ENCODE measurements at places on chromosomes 7 and 10.

DNA sequence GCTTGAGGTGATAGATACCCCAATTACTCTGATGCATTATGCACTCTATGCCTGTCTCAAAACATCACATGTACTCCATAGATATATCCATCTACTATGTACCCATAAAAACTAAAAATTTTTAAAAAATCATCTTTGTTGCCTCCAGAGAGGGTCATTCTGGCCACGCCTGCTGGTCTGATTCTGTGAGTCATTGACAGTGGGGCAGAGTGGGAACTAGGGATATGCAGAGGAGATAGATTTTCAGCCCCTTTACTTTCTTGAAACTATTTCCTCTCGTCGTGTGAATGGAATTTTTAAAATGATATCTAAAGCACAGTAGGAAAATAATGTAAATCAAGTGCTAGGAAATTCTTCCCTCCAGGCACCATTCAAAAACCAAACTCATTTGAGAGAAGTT, 715.0 kb upstream of the NRP1 start:
- DNase-seq, result no peak

- DNase-seq, result no peak
Observed at GRCh38 chr7:77383333-77383740, 32.8 kb downstream of the GSAP start.

GRCh38 chr7:1668396-1669063, 1.5 kb upstream of the ELFN1 start:
- no peak for DNase-seq

GRCh38 chr10:3837647-3838459, 52.8 kb upstream of the KLF6 start:
- DNase-seq, result no peak

- DNase-seq, result no peak
Observed at GRCh38 chr7:102318482-102318971, 31.9 kb downstream of the SH2B2 start.

- DNase-seq, result no peak
Observed at GRCh38 chr7:125033506-125033905, 103.9 kb upstream of the POT1 start.

DNA sequence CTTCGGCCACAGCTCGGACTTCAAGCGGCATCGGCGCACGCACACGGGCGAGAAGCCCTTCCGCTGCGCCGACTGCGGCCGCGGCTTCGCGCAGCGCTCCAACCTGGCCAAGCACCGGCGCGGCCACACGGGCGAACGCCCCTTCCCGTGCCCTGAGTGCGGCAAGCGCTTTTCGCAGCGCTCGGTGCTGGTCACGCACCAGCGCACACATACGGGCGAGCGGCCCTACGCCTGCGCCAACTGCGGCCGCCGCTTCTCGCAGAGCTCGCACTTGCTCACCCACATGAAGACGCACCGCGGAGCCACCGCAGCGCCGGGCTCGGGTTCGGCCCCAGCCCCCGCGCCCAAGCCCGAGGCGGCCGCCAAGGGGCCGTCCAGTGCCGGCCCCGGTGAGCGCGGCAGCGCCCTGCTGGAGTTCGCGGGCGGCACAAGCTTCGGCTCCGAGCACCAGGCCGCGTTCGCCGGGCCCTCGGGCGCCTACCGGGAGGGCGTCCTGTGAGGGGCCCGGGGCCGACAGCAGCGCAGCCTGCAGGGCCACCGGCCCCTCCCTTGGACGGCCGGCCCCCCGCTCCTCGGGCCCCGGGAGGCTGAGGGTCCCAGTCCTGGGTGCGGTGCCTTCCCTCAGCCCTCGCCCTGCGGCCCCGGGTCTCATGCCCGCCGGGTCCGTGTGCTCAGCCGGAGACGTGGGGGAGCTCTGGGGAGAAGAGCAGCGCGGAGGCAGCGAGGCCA, 17.2 kb downstream of the ZNF316 start:
- no peak for DNase-seq

GRCh38 chr10:96919785-96920430, 87.8 kb downstream of the LCOR start:
- DNase-seq, result no peak

Measured in activated naive CD4-positive, alpha-beta T cell (primary cell).